ENCODE measurements at places on chromosomes 1 and 21.

- DNase-seq: no peak
These were observed 46.9 kb downstream of the L1TD1 start for GRCh38 chr1:62241371-62242131.

DNA sequence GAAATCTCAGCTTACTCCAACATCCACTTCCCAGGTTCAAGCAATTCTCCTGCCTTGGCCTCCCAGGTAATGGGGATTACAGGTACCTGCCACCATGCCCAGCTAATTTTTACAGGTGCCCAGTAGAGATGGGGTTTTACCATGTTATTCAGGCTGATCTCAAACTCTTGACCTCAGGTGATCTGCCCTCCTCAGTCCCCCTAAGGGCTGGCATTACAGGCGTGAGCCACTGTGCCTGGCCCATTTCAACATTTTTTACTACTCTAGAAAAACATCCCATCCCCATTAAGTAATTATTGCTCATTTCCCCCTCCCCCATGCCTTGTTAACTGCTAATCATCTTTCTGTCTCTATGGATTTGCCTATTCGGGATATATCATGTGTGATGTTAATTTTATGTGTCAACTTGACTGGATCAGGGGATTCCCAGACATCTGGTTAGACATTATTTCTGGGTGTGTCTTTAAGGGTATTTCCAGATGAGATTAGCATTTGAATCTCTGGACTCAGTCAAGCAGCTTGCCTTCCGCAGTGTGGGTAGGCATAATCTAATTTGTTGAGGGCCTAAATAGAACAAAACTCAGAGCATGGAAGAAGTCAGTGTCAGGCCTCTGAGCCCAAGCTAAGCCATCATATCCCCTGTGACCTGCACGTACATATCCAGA, 33.0 kb upstream of the ZBTB8B start:
- no peak for DNase-seq

DNA sequence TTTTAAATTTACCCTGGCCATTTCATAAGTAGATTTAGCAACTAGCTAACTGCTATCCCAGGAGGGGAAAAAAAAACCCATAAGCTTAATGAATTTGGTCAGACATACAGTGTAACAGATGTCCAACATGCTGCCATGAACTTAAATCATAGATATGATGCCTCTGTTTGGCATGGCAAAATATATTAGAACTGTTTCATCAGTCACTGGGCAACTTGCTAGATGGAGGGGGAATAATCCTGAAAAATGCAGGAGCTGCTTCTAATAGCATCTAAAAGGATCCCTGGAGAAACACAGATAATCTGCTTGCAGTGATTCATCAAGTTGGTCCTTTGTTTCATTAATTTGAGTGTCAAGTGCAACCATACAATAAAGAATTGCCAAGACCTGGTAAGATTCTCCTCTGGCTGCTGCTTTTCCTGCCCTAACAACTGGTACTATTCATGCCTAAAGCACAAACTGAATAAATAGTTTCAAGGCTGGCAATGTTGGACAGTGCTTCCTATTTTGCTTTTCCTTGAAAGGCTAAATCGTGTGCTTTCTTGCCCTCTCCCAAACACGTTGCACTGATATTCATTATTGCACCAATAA, 1.5 kb upstream of the ST6GALNAC5 start:
- DNase-seq: no peak

- DNase-seq: no peak
These were observed 27.6 kb downstream of the C1orf216 start for GRCh38 chr1:35691080-35691479.

DNA sequence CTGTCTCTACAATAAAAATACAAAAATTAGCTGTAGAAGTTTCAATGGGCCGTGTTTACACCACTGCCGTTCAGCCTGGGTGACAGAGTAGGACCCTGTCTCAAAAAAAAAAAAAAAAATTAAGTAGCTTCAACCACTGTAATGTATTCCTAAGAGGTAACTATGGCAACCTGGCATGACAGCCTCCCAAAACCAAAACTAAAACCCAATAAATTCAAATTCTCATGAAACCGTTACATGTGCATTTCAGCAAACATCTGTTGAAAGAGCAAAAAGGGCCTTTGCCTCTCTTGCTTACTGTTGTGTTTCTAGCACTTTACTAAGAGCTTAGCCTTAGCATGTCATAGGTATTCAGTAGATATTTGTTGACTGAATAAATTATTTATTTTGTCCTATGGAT, 33.5 kb downstream of the ODR4 start:
- DNase-seq: no peak

GRCh38 chr1:94721240-94721639, 98.9 kb upstream of the SLC44A3 start:
- no peak for DNase-seq

DNA sequence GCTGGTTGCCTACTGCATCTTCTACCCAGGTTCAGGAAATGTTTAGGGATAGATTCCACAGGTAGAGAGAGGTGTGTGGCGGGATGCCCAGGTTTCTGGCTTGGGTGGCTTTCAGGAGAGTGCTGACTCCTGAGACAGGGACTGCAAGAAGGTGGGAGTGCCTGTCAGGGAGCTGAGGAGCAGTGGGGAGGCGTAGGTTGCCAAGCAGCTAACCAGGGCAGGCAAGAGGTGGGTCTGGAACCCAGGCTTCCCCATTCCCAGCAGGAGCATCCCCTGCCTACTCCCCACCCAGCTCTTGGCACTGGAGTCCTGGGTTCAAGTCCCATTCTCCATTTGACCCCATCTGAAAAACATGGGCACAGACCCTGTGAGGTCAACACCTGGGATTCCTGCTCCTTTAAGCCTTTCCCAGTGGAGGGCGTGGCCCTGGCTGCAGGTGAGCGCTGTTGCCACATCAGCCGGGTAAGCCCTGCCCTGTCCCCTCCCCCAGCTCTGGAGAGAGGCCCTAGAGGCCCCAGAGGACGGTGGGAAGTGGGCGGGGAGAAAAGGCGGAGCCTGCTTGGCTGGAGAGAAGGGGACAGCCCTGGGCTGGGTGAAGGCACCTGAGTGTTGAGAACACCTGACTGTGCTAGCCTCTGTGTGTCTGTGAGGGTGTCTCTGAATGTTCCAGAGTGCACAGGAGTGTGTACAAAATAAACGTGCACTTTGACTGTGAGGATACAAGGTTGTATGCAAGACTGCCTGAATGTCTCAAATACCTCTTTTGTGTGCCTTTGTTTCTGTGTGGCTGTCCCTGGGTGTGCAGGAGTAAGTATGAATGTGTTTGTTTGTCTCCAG, 14.0 kb upstream of the SYNC start:
- DNase-seq: peak; percentile 5

- DNase-seq: no peak
These were observed 50.2 kb downstream of the ADARB1 start for GRCh38 chr21:45124596-45124995.

DNA sequence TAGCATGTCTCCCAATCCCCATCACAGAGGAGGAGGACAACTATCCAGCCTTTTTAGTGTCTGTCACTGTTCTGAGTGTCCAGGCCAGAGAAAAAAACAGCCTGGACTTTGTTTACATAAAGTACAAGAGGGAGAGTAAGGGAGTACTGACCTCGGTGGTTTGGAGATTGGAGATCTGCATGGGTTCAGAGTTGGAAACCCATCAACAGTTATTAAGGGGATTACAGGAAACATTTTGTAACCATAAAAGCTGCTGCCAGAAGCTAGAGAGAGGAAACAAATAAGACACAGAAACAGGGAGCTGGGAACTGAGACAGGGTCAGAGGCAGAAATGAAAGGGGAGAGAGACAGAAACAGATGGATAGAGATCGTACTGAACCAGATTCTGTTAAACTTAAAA, 131.5 kb upstream of the CTTNBP2NL start:
- DNase-seq: no peak

- DNase-seq: no peak
These were observed 49.6 kb upstream of the IRF2BP2 start for GRCh38 chr1:234659538-234659937.

DNA sequence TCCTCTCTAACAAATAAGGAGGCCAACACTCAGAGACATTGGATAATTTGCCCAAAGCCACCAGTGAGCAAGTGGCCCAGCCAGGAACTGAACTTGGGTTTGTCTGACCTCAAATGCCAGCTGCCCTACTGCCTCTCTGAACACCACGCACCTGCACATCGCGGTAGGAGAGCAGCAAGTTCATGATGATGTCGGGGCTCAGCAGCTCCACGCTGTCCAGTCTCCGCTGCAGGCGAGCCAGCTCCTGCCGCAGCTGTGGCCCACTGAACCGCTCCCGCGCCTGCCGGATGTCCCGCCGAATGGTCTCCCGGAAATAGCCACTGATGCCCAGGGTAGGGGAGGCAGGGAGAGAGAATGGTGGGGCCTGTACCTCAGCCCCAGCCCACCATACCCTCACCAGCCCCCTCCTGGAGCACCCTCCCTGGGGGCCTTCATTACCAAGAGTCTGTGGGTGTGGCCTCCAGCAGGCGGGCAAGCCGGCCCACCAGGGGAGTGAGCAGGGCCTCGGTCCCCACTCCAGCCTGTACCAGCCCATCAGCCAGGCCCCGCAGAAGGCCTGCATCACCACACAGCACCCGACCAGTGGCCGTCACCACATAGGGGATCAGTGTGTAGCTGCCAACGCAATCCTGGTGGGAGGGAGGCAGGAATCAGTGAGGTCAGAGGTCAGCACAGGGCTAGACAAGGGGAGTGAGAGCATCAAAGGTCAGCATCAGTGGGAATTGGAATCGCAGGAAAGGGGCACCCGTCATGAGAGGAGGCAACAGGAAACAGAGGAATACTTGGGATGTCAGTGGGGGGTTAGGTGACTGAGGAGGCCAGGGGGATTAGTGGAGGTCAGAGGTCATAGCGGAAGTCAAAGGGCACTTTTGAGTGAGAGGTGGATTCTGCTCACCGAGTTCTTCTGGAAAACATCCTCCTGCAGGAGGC, 2.7 kb downstream of the MAP3K6 start:
- DNase-seq: no peak

GRCh38 chr1:37945743-37946702, 830 bp downstream of the INPP5B start:
- DNase-seq: no peak

DNA sequence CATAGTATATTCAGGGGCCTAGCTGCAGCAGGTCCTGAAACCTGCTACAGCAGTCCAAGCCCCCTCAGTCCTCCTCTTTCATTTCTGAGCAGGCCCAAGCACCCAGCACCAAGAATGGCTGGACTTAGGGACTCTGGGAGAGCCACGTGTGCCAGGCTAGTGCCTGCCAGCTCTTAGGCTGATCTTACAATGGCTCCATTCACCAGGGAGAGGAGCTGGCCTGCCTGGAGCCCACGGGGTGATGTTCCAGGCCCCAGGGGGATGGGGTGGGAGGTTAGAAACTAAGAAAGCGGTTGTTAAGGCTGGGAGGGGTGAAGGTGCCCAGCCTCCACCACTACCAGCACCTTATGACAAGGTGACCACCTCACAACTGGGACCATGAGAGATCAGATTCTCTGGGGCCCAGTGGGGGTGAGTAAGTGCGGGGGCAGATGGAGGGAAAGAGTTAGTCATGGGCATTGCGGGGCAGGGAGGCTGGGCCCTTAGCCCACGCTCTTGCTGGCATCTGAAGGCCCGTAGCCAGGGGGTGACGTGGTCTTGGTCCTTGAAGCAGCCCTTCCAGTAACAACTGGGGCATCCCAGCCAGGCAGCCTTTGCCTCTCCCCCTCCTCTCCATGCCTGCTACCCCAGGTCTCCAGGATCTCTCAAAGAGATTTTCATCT, 30.3 kb upstream of the CLIC4 start:
- DNase-seq: no peak

- no peak for DNase-seq
These were observed 515.9 kb downstream of the PLPP3 start for GRCh38 chr1:56063461-56063860.

DNA sequence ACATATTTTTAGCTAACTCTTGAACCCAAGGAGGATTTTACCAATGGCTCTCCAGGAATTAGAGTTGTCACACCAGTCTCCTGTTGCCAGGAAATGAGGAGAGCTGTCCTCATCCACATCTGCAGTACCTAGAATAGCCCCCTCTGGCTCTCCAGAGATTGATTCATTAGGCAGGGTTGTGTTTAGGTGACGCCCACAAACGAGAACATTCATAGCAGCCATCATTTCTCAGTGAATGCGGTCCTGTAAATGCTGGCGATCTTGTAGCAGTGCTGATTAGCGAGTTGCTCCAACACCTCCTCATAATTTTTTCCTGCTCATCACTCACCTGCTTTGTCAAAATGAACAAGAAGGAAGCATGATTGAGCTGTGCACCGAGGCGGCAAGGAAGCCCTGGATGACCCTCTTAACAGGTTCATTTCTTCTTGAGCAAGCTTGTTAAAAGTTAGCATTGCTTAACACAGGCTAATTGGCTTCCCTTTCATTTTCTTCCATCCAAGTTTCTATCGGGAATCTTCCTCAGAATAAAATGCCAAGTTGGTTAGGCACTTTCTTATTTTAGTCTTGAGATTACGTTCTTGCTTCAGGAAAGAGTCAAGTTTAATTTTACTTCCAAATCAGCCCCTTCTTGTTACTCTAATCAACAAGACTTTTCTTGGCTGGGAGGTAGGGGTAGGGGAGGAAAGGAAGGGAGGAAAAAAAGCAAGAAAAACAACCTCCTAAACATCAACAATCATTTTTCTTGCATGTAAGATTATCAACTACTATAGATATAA, 16.5 kb upstream of the KLHDC8A start:
- no peak for DNase-seq

- no peak for DNase-seq
These were observed 9.3 kb downstream of the SAMD11 start for GRCh38 chr1:932776-933602.

DNA sequence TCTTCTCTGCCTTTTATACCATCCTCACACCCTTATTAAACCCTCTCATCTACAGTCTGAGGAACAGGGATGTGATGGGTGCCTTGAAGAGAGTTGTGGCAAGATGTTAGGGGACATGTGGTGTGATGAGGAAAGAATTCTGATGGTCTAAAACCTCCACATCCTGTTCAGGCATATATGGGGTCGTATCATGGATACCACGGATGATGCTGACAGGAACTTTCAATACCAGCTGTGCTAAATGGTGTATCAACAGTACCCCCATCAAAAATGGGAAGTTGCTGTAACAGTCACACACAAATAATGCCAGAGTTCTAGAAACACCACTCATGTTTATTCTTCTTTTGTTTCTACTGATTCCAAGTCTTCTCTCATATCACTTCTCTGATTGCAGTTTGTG, 12.9 kb downstream of the OR2T6 start:
- DNase-seq: no peak

- no peak for DNase-seq
These were observed 4.1 kb downstream of the SPATC1L start for GRCh38 chr21:46180079-46180722.

- DNase-seq: no peak
These were observed 48.6 kb downstream of the ITSN1 start for GRCh38 chr21:33690874-33691273.

- no peak for DNase-seq
These were observed 73.3 kb downstream of the MDM4 start for GRCh38 chr1:204589409-204590038.
